Fibroblast of mammary gland (primary cell): ENCODE measurements at places on chromosomes 7 and 10.

DNA sequence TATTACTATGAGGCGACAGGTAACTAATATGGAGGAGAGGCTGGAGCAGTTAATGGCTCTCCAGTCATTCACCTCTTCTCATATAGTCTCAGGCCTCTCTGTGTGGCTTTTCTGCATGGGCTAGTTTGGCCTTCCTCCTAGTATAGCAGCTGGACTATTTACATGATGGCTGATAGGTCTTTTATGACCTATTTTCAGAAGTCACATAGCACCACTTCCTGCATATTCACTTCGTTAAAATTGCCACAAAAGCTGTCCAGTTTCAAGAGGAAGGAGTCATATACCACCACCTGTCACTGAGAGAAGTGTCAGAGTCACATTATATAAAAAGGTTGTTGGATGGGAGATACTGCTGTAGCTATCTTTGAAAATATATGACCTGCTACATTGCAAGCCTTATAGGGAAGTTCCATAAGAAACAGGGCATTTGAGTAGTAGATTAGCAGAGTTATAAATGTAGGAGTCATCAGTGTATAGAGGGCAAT lies 8.0 kb upstream of the DMTF1 start:
- DNase-seq, result no peak

DNA sequence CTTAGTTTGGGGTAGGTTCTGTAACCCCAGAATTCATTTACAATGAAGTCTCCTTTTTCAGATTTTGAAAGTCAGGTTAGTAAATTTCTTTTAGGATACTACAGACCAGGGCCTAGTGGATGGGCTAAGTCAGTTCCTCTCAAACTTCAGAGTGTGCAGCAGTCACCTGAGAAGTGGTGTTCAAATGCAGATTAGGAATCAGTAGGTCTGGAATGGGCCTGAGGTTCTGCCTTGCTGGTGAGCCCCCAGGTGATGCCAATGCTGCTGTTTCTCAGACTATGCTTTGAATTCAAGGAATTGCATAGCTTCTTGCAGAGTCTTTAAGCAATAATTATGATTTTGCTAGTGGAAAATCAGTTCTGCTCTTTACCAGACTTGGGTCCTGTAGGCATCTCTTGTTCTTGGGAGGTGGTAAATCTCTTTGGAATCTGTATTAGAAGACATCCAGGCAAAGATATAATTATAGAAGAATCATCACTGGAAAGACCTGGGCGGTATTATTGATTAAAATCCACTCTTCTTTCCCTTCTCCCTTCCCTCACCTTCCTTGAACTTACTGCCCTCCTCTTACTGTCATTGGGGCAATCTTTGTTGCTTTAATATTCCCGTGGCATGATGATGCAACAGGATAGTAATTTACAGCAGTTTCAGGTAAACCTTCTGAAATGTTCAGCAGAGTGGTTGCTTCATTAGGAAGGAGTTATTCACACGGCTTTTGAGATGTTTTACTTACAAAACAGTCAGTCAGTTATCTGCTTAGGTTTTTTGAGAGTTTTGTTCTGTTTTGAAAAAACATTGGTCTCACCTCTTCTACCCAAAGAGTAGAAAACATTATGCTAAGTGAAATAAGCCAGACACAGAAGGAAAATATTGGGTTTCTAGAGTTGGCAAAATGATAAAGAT lies 87.2 kb downstream of the NRF1 start:
- DNase-seq, result no peak

GRCh38 chr7:81298951-81299666 lies 380.3 kb upstream of the SEMA3C start:
- peak; percentile 98 for DNase-seq

GRCh38 chr7:40584667-40585433 lies 450.0 kb downstream of the SUGCT start:
- DNase-seq, result peak; percentile 45

DNA sequence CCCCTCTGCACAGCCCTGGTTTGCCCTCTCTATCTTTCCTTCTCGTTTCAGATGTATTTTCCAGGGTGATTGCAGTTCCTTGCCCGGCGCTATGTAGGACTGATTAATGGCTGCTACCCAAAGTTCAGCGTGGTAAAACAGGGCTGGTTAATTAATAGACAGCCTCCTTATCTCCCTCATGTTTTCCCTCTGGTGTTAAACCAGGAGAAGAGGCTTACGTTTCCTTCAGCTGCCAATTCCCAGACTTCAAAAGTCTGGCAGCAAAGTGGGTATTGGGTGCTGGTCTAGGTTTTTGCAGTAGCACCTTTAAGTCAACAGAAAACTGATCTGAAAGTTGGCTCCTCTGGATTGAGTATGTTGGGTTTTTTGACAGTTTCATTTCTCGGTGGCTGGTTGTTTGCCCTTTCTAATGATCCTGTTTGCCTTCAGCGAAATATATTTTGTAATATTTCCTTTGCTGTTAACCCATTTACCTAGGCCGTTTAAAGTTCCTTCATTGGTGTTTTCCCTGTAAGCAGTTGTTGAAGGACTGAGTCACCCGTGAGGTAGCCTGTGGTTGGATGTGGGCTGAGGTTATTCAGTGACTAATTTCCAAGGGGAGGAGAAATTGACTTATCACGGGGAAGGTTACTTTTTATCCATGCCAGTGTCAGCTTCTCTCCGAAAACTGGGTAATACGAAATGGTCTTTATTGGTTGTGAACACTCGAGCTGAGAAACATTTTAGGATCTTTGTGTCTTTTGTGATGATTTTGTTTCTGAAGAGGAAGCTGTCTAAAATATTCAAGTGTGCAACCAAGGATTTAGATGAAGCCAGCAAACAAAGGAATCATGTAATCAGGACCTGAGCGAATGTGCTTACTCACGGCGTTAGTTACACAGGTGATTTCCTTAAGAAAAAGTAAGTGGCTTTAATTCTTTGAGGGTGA lies 257.2 kb downstream of the KIAA1217 start:
- peak; percentile 97 for DNase-seq

DNA sequence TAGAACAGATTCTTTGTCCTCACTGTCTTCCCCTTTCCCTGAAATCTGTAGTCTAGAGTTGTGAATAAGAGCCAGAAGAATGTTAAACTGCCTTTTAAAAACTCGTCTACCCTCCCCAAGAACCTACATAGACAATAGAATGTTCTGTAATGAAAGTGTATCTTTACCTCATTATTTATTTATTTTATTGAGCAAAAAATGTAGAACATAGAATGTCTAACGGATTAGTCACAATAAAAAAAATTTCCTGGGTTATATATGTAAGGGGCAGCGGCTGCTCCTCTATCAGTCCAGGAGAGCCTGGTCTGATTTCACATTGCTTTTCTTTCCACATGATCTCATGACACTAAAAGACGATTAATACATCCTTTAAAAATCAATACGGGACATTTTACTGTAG lies 135.7 kb downstream of the SDK1 start:
- peak; percentile 36 for DNase-seq

GRCh38 chr7:123580406-123581161 lies 21.0 kb upstream of the ASB15 start:
- DNase-seq, result peak; percentile 64

- DNase-seq, result no peak
Observed at GRCh38 chr10:35498693-35499092, 106.4 kb upstream of the GJD4 start.

GRCh38 chr10:63591600-63592379 lies 70.6 kb downstream of the REEP3 start:
- peak; percentile 21 for DNase-seq

DNA sequence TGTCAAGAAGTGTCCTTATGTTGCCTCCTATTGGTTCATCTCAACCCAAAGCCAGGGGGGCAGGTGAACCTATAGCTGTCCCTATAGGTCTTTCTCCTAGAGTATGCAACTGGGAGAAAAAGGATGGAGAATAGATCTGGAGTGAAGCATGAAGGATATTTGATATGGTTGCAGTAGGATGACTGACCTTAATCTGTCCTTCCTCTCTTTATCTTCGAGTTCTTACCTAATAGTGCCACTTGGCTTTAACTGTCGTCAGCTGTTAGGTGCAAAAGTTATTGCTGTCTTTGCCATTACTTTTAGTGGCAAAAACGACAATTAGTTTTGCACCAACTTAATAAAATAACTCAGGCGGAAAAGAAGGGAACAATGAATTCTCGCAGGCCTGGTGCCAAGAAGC lies 196.0 kb downstream of the GALNT17 start:
- DNase-seq, result no peak

DNA sequence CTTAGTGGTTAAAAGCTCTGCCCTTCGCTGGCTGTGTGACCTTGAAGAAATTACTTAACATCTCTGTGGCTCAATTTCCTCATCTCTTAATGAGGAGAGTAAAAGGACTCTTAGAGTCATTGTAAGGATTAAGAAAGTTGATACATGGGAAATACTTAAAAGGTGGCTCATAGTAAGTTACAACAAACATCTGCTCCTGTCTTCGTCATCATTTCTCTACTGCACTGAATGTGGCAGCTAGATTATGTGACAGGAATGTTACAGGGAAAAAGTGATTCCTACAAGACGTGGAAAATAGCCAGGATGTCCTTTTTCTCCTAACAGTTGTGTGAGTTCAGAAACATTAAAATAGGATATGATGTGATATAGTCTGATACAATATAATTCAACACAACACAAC lies 184.7 kb downstream of the FRMD4A start:
- DNase-seq, result peak; percentile 59

- DNase-seq, result no peak
Observed at GRCh38 chr10:29725133-29725720, 90.5 kb upstream of the SVIL start.

GRCh38 chr7:127620406-127621233 lies 2.7 kb upstream of the PAX4 start:
- no peak for DNase-seq

- DNase-seq, result peak; percentile 74
Observed at GRCh38 chr7:117092785-117093184, 139.5 kb downstream of the ST7 start.

- DNase-seq, result no peak
Observed at GRCh38 chr10:70973275-70973674, 84.9 kb upstream of the PCBD1 start.

- no peak for DNase-seq
Observed at GRCh38 chr7:99106411-99106810, 37.5 kb downstream of the SMURF1 start.

- DNase-seq, result no peak
Observed at GRCh38 chr7:24801883-24802282, 44.6 kb upstream of the GSDME start.

- DNase-seq, result no peak
Observed at GRCh38 chr10:96740579-96741281, 20.4 kb upstream of the PIK3AP1 start.

GRCh38 chr7:25854608-25855497 lies 297.1 kb upstream of the NFE2L3 start:
- DNase-seq, result peak; percentile 100

DNA sequence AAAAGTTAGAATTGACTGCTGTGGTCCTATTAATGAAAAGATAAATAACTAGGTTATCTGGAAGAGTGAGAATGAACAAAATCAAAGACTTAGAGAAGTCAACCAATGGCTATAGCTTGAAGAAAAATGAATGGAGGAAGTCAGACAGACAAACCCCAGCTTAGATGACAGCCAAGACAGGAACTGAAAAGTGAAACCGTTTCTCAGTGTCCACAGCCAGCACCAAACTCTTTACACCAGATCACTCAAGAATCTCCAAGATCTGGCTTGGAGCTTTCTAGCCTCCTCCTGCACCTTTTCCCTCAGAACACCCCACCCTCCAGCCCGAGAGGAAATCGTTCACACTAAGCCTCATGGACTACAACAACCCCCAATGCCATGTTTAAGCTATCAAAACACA lies 167.0 kb downstream of the SFMBT2 start:
- no peak for DNase-seq

DNA sequence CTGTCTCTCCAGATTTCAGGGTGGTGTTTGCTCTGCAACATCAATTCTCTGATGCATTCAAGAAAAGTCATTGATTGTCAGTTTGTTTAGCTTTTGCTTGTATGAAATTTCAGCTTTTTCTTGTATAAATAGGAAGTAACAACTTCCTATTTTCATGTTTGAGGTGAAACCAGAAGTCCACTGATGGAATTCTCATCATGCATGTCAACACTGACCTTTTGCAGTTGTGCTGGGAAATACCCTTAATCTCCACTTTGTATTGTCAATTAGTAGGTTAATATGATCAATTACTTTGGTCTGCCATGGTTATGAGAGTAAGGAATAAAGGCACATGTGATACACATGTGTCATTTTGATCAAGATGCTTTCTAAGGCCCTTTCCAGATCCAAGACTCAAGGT lies 208.8 kb upstream of the HPS1 start:
- no peak for DNase-seq

DNA sequence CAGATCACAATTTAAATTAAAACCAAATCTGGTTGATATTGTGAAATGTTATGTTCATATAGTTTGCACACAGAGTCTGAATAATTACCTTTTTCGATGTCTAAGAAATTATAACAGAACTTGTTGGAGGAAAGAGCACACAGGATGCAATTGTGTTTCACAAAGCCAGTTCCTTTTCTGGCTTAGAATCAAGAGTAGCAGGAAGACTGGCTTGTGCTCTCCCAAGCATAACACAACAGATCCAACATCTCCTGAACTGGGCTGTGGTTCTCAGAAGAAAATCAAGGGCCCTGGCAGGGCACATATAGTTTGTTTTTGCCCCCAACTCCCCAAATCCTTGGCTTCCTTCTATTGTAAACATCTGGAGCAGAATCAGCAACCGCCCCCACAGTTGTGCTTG lies 62.7 kb downstream of the LRRC4 start:
- peak; percentile 12 for DNase-seq

DNA sequence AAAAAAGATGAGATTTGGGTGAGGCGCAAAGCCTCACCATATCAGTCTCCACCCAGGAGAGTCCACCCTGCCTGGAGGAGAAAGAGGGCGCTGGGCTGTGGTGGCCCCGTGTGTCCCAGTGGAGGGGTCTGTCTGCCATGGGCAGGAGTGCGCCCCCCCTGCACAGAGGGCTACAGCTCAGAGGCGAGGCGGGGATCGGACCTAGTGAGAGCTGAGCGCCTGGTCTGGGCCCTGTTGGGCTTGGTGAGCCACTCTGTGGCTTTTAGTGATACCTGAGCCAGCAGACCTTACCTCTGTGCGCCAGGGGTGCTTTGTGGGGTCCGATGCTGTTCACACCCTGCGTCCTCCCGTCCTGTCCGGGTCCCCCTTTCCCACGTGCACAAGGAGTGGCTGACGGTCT lies 25.9 kb upstream of the GNA12 start:
- no peak for DNase-seq

DNA sequence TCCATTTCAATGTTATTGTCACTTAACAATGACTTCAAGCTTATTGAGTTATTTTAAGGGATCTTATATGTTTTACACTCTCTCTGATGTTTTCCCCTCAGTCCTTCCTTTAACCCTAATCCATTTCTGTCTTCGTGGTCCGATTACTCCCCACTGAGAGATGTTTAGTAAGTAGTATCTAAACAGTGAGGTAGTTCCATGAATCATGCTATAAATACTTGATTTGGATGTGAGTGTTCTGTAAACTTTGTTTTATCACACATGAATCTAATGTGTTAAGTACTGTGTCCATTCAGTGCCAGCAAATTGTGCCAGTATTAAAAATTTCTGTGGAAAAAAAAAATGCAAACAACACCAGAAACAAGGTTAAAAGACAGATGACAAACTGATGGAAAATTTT lies 18.6 kb downstream of the RPP30 start:
- DNase-seq, result peak; percentile 12
